ENCODE measurements at places on chromosomes 7 and 10.

- DNase-seq = no peak
Measured at GRCh38 chr7:111985798-111986197, 220.4 kb downstream of the DOCK4 start.

DNA sequence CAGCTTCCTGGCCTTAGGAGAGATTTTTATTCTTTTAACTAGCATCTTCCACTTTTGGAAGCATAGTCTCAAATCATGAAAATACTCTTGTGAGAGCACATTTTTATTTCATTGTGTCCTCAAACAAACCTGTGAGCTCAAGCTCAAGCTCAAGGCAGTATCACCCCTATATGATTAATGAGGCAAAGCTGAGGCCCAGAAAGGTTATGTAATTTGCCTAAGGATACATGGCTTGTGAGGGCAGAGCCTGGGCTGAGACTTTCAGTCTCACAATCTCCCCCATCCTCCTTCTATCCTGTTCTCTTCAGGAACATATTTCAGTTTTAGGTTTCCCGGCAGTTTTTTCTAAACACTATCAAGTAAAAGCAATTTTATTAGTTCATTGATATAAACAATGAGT, 359.5 kb downstream of the PTEN start:
- no peak for DNase-seq

DNA sequence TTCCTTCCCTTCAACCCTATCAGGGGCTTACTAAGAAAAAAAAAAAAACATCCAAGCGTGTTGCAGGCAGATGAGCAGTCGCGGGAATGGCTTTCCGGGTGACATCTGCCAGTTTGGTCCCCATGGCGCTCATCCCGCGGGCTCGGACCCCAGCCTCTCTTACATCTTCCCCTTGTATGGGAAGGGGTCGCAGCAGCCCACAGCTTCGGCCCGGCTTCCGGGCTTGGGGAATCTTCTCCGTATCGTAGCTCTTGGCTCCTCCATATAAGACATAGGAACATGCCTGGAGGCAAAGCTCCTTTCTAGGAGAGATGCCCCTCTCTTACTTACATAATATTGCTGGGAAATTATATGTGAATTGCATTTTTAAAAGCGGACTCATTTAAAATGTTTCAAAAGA, 99.5 kb downstream of the CUX1 start:
- DNase-seq = no peak

DNA sequence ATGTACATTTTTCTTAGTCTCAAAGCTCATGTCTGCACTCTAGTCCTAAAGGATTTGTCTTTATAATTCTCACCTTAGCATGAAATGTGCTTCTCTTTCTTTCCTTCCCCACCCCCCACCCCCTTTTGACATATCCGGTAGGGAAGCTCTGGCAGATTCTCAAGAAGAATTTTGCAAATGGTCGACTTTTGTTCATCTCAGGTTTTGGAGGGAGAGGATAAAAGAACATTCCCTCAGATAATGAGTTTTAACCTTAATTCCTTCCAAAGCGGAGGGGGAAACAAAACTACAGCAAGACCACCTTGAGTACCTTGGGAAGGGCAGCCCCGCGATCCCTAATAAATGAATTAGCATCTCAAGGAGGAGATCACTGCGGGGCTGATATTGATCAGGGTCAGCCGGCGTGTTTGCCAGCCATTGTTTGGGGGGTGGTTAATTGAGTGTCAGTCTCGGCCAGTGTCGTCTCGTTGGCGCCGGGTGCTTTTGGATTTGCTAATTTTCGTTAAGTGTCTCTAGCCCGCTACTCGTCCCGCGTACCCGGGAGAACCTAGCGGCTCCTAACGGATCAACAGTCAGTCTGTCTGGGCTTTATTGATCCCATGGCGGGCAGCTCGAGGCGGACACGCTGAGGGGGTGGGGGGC, 874 bp upstream of the BAMBI start:
- no peak for DNase-seq

- DNase-seq = no peak
Measured at GRCh38 chr7:93715234-93715633, 140.7 kb upstream of the CALCR start.

GRCh38 chr7:37052705-37053104, 328.4 kb upstream of the AOAH start:
- no peak for DNase-seq

- no peak for DNase-seq
Measured at GRCh38 chr7:92715963-92716362, 120.4 kb downstream of the CDK6 start.

DNA sequence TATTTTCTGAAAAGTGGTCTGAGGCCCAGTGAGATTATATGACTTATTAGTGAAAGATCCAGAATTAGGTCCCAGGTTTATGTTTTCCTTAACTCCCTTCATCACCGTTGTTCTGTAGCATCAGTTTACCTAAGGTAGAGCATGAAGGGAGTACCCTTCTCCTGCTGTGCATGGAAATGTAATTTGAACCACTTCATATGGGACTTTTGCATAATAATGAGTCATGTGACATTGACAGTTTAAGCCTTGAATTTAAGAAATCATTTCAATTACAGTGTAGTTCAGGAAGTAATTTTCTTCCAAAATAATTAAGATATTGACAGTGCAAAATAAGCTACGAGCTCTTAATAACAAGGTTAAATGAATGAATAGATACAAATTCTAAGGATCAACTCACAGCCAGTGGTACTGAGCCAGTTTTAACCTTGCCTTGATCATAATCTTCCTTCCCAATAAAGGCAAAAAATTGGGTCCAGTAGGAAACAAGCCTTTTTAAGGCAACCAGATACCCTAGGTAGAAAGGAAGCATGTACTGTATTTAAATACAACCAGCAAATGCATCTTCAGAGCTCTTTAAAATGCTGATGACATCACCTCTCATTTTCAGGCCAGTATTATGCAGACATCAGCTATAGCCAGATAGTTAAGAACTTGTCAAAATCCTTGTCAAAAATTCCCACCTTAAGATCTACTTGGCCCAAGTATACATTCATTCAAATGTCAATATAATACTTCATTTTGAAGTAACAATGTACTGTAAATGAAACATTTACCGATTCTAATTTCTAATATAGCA, 48.8 kb upstream of the DKK1 start:
- no peak for DNase-seq

DNA sequence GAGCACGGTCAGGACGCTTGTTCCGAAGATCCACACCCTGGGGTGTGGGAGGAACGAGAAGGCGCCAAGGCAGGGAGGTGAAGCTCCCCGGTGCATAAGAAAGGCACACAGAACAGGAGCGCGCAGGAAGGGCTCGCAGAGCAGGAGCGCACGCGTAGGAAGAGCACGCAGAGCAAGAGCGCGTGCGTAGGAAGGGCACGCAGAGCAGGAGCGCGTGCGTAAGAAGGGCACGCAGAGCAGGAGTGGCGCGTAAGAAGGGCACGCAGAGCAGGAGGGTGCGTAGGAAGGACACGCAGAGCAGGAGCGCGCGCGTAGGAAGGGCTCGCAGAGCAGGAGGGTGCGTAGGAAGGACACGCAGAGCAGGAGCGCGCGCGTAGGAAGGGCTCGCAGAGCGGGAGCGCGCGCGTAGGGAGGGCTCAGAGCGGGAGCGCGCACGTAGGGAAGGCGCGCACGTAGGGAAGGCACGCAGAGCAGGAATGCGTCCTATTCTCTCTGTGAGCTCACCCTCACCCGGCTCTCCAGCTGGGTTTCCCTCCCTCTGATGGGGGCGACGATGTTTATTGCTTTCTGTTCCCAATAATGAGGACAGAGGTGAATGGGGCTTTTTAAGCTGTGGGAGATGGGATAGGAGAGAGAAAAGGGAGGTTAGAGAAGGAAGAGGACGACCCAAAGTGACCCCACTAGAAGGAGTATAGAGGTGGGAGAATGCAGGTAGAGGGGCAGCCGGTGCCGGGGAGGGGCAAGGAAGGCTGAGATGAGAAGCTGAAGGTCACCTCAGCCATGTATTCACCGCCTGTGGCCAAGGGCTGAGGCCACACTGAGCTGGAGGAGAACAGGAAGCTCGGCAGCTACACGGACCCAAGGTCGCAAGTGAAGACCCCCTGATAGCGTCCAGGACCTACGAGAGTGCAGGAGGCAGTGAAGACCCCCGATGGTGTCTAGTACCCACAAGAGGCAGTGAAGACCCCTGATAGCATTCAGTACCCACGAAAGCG, 423.2 kb downstream of the PTPRN2 start:
- no peak for DNase-seq

GRCh38 chr7:91045606-91046005, 218.6 kb upstream of the FZD1 start:
- no peak for DNase-seq

DNA sequence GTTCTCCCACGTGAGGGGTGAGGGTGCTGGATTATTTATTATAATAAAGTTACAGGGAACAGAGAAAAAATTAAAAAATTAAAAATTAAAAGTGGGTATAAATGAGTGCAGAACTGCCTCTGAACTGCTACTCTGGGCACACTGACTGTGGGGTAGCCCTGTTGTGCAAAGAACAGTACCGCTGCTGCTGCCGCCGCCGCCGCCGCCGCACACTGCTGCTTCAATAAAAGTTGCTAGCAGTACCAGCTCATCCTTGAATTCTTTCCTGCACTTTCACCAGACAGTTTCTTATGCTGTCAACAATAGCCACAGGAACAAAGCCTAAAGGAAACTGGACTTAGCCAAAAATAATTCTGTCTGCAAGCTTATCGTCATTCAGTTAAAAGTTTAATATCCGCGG, 72.1 kb downstream of the GCC1 start:
- no peak for DNase-seq

- DNase-seq = no peak
Measured at GRCh38 chr7:40199076-40199802, 64.4 kb downstream of the SUGCT start.

- DNase-seq = no peak
Measured at GRCh38 chr10:58919927-58920654, 256.4 kb upstream of the PHYHIPL start.

- no peak for DNase-seq
Measured at GRCh38 chr10:91043173-91043910, 122.5 kb upstream of the ANKRD1 start.

DNA sequence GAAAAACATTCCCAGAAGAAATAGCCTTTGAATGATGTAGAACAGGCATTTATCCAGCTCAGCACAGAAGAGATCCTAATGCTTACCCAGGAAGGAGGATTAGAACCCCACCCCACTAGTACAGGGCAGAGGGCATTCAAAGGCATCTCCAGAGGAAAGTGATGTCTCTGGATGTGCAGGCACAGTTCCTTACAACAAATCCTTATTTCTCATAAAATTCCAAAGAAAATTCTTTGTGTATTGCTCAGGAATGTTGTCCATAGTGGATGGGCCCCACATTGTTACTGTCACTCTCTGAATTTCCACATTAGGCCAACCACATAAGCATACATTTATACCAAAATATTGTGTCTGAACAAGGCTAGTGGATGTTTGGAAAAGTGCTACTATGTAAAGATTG, 243.0 kb downstream of the ADRA2A start:
- DNase-seq = no peak

DNA sequence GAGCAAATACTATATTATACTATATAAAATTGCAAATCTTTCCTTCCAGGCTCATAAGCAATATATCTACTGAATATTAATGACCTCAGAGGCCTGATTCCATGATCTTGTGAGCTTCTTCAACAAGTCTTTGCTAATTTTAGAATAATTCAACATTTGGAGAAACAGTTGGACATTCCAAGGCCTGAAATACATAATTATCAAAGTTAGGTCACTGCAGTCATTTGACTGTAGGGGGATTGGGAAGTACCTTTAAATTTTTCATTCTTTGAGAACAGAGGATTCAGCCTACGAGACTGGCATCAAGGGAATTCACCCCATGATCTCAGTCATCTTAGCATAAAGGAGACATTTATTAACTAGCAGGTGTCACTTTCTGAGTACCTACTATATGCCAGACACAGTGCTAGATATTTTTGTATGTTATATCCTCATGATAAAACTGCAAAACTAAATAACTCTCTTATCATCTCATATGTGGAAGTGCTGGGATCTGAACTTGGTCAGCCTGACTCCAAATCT, 85.4 kb downstream of the DOCK4 start:
- DNase-seq = no peak

DNA sequence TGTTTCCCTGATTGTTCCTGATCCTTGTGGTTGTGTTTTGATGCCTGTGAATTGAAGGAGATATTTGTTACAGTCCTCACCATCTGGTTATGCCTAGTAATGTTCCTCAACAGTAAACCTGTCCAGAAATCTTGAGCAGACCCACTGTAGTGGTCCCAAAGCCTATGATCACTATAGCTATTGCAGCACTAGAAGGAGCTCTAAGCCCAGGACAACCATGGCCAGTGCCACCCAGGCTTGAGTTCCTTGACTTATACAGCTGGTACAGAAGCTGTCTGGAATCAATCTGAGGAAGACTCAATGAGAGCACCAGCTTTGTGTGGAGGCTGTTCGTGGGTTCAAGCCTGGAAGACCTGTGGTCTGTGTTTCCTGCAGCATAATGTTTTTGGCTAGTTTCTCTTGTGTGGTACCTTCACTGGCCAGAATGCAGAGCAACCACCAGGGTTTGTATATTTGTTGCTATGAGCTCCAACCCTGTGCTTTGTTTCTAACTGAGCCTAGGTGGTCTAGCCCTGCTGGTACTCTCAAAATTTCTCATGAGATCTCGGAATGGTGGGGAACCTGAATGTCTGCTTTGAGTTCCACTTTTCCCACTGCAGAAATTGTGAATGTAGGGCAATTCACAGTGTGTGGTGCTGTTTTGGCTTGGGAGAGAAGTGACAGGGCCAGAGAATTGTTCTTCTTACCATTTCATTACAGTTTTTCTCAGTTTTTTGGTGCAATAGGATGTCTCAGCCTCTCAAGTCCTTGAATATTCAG, 355.2 kb downstream of the SUGCT start:
- DNase-seq = no peak

- no peak for DNase-seq
Measured at GRCh38 chr10:132847856-132848255, 61.9 kb upstream of the NKX6-2 start.

DNA sequence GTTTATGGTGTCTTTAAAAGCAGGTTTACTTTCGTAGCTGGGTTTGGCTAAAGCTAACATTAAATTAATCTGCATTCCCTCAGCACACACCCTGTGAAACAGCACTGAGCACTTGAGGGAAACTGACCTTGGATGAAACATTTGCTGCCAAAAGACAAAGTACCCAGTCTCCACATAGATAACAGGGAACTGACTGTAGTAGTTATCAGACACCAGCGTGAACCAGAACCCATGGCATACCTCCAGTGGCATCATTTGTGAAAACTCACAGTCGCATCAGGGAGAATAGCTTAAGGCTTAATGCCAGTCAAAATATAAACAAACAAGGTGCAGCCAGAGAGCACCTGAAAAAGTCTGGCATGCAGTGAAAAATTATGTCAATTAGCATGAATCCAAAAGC, 357.8 kb upstream of the C7orf33 start:
- DNase-seq = no peak

GRCh38 chr7:45647967-45648670, 74.0 kb downstream of the ADCY1 start:
- no peak for DNase-seq

All from naive thymus-derived CD4-positive, alpha-beta T cell (primary cell).